ENCODE measurements at places on chromosomes 5 and 9.

GRCh38 chr9:21856301-21857094 is 54.1 kb downstream of the MTAP start:
- DNase-seq: no peak

DNA sequence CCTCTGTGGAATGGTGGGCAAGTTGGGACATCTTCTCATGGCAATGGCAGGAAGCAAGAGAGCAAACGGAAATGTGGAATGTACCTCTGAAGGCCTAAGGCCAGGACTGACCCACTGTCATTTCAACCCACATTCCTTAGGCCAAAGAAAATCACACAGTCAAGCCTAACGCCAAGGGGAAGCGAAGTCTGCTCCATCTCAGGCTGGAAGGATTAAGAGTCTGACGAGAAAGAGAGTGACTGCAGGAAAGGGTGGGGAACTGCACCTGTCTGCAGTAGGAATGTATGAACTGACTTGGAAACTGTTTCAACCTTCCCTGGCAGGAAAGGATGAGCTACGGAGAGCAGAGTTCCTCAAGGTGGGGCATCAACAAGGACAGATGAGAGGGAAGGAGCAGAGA is 90.2 kb upstream of the TAS2R1 start:
- DNase-seq: no peak

DNA sequence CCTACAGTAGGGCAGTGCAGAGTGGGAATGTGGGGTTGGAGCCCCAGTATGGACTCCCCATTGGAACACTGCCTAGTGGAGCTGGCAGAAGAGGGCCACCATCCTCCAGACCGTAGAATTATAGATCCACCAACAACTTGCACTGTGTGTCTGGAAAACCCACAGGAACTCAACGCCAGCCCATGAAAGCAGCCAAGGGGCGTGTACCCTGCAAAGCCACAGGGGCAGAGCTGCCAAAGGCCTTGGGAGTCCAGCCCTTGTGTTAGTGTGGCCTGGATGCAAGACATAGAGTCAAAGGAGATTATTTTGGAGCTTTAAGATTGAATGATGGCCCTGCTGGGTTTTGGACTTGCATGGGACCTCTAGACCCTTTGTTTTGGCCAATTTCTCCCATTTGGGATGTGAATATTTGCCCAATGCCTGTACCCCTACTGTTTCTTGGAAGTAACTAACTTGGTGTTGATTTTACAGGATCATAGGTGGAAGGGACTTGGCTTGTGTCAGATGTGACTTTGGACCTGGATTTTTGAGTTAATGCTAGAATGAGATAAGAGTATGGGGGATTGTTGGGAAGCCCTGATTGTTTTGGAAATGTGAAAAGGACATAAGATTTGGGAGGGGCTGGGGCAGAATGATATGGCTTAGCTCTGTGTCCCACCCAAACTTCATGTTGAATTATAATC is 266.8 kb downstream of the SEMA5A start:
- DNase-seq: no peak

- DNase-seq: no peak
These were observed 178.1 kb downstream of the TMEM161B start for GRCh38 chr5:88090506-88090905.

GRCh38 chr9:135819905-135820304 is 87.4 kb downstream of the CAMSAP1 start:
- no peak for DNase-seq

- no peak for DNase-seq
These were observed 233.0 kb downstream of the CD180 start for GRCh38 chr5:66963559-66963971.

GRCh38 chr5:133129289-133129688 is 77.5 kb downstream of the HSPA4 start:
- no peak for DNase-seq

- DNase-seq: no peak
These were observed 30.3 kb downstream of the CAST start for GRCh38 chr5:96692441-96692840.

DNA sequence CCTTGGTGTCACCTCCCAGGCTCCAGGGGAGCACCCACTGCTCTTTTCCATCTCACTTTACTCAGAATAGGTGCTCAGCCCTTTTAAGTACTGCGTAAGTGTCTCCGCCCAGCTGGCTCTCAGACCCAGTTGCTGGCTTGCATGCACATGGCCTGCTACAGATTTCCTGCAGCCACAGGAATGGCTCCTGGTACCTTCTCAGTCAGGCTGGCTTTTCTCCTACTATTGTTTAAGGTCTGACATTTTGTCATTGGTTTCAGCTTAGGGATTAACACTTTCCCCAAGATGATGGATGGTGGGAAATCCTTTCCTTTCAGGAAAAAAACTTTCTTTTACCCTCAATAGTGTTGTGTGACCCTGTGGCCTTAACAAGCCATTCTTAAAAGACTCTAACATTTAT is 1652.3 kb upstream of the WWC1 start:
- no peak for DNase-seq

DNA sequence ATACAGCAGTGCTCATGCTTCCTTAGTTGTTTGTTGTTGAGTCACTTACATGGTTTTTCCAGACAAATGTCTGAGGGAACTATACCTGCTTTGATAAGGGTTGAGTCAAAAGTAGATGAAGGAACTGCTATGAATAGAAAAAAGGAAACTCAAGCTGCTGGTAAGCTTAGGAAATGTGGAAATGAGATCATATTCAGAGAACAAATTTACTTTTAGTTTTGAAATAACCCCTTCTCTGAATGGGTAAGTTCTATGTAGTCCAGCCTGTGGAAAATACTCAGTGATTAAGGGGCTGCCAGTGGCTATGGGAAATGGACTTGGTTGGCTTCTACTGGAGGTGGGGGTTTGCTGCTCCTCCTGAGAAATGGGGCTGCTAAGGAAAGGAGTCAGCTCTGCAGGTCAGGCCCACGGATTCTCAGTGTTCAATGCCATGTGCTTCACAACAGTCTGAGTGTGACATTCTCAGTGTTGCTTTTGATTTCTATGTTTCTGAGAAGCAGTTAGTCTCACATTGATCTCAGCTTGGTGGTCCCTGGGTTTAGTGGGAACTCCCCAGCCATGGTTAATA is 47.7 kb upstream of the GLRX start:
- peak; percentile 55 for DNase-seq

- no peak for DNase-seq
These were observed 1.4 kb upstream of the CIZ1 start for GRCh38 chr9:128192601-128193371.

- DNase-seq: no peak
These were observed 1203.2 kb downstream of the CDH12 start for GRCh38 chr5:21649969-21650368.

DNA sequence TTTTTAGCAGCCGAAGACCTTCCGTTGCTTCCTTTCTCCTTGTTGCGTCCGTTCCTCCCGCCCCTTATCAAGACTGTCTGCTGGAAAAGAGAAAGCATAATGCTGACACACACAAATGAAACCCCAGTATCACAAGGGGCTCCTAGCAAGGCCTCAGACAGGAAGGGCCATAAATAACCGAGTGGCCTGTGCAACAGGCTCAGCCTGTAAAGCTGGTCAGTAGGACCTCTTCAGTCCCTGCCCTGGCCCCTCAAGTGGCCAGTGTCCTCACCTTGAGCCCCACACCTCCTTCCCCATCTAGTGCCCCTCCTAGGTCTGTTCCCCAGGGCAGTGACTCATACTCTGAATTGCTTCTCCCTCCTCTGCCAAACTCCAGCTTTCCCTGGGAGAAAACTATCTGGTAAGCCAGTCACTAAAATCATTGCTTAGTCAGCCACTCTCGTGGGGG is 174.6 kb upstream of the IL12B start:
- DNase-seq: no peak

DNA sequence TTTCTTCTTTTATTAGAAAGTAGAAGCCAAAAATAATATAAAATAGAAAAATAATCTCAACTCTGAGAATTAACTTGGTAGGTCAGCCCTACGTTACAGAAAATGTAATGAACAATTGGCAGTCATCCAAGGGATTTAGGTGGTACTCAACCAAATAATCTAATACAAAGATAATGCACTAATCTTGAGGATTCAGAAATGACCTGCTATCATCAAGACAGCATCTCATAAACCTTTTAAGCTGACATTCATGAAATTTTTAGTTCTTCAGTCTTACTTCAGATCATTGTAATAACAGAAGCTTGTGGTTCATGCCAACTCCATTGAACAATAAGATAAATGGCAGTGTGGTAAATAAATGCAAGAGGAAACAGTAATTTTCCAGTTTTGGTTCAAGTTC is 1058.0 kb downstream of the MAT2B start:
- DNase-seq: no peak

DNA sequence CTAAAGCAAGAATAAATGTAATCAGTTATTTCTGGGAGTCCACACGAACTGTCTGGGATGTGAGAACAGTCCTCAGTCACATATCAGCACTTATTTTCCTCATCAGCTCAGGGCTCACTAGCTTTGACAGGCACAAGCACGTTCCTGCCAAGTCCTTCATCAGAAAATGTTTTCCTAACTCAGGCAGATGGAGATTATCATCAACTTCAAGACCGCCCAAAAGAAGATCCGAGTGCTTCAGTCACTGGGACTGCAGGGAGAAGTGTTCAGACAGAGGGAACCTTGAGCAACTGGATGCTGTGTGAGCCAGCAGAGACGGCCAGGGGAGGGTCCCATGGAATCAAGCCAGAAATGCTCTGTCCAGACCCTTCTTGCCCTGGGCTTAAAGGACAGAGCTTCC is 189.4 kb downstream of the NXNL2 start:
- DNase-seq: no peak

- DNase-seq: no peak
These were observed 17.8 kb downstream of the DIMT1 start for GRCh38 chr5:62385816-62386400.

GRCh38 chr9:111533099-111533790 is 8.3 kb downstream of the ZNF483 start:
- no peak for DNase-seq

DNA sequence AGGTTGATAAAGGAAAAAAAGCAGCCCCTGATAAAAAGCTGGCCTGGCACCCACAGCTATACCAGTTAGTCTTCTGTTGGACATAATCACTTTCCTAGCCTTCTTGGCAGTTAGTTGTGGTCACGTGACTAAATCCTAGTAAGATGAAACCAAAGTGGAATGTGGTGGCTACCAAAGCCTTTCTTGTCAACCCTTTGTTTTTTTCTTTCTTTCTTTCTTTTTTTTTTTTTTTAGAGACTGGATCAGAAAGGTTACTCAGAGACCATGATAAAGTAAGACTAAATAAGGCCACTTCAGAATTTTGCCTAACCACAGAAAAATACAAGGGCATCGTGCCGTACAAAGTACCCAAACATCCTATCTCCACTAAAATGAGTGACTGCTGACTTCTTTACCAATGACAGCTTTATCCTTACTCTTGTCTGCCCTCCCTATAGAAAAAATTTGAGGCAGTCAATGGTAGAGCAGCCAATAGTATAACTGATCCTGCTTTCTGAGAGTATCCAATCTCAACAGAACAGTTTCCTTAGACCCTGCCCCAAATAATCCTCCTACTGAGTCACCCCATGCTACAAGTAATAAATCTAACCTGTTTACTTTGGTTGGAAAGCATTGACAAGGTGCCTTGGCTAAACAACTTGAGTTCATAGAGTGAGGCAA is 14.2 kb upstream of the KIF27 start:
- no peak for DNase-seq

- no peak for DNase-seq
These were observed 43.2 kb downstream of the TMEM167A start for GRCh38 chr5:83034036-83034435.

GRCh38 chr9:28394774-28395173 is 821.5 kb upstream of the C9orf72 start:
- no peak for DNase-seq

GRCh38 chr9:35790385-35791296 is 750 bp upstream of the NPR2 start:
- peak; percentile 54 for DNase-seq

- DNase-seq: no peak
These were observed 119.3 kb downstream of the SSBP2 start for GRCh38 chr5:81631621-81632020.

DNA sequence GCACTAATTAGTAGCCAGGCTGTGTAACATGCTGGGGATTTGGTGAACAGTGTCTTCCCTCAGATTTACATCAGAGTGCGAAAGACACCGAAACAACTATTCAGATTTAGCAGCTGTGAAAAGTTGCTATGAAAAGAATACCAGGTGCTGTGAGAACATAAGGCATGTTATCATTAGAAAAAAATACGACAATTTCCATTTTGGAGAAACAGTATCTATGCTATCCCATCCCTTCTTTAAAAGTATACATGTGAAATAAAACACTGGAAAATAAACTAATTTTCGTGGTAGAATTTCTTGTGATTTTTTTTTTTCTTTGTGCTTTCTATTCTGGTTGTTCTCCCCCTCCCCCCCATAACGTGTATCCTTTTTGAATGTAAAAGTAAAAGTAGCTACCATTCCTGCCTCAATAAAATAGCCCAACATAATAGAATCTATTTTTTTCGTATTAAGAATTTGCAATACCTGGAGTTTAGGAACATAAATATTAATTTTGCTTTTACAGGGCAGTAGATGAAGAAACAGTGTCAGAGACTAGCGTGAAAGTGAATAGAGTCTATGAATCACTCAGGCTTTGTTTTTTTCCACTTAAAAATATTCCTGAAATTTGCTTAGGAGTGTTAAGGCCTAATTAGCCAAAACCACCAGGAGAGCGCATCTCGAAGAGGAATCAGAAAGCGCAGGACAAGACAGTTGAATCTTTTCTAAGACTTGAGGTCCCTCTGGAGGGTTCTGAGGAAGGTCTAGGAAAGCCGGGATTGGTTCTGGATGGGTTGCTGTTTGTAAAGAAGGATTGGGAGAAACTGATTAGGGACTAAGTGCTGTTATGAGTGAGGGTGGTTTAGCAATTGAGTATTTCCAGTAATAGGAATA is 813 bp upstream of the SLU7 start:
- DNase-seq: no peak

- DNase-seq: no peak
These were observed 1.1 kb downstream of the HSPA9 start for GRCh38 chr5:138573949-138574670.
